Fibroblast of upper back skin (primary cell): ENCODE measurements at places on chromosomes 11 and 22.

DNA sequence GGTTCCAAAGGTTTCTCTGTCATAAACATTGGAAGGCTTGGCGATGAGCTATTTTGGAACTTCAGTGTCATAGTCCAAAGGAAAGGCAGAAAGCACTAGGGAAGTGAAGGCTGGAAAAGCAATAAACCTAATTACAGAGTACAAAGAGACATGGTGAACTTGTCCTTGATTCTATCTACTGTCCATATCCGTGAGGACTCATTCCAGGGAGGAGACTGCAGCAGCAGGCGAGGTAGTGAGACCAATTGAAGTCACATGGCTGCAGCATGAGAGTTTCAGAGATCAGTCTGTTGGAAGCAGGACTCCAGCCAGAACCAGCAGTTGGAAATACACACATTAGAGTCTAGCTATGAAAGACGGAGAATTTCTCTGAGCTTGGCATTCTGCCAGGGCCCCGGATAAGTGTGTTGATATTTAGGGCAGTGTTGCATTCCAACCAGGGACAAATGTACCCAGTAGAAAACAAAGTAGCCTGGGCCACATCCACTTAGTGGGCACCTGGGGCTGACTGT lies 54.1 kb upstream of the ARHGAP42 start:
- DNase-seq, result peak; percentile 21

DNA sequence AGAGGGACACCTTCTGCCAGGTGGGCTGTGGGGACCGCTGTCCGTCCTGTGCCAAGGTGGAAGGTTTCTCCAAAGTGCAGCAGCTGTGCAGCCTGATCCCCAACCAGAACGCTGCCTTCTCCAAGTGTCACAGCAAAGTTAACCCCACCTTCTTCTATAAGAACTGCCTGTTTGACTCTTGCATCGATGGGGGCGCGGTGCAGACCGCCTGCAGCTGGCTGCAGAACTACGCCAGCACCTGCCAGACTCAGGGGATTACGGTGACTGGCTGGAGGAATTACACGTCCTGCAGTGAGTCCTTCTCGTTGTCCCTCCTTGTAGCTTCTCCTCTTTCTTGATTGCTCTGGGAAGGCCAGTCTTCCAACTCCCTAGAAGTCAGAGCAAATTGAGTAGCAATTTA lies 44.8 kb downstream of the TECTA start:
- DNase-seq, result no peak

DNA sequence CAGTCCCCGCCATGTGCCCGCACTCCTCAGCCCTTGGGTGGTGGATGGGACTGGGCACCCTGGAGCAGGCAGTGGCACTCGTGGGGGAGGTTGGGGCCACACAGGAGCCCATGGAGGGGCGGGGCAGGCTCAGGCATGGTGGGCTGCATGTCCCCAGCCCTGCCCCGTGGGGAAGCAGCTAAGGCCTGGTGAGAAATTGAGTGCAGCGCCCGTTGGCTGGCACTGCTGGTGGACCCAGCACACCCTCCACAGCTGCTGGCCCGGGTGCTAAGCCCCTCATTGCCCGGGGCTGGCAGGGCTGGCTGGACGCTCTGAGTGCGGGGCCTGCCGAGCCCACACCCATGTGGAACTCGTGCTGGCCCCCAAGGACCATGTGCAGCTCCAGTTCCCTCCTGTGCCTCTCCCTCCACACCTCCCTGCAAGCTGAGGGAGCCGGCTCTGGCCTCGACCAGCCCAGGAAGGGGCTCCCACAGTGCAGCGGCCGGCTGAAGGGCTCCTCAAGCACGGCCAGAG lies 16.1 kb downstream of the OR5B3 start:
- no peak for DNase-seq

DNA sequence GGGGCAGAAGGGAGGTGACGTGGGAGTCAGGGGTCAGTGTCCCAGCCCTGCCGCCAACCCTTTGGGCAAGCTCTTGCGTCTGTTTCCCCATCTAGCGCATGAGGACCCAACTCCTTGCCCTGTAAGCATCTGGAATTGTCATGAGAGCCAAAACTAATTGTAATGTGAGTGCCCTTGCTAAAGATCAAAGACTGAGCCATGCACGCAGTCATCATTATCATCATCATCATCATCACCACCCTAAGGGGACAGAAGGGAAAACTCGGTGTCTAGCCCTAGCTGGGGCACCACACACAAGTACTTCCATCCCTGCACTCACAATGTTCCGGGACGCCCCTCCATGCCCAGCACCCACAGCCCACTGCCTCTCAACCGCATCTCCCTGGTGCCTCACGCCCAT lies 2.5 kb downstream of the LIF start:
- no peak for DNase-seq

GRCh38 chr11:77142091-77142975 lies 14.3 kb downstream of the MYO7A start:
- DNase-seq, result no peak

DNA sequence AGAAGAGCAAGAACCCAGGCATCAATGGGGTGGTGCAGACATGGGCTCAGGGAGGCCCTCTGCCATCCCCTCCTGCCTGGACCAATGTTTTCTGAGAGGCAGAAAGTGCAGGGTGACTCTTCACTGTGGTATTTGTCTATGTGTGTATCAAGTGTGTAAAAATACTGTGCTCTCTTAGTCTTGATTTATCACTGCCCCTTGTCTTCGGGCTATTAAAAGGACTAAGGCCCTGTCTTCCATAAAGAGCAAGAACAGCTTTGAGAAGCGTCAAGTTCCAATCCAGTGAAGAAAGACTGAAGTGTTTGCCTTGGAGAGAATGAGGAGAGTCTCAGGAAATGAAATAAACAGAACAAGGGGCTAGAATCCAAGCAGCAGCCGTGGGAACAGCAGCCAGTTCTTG lies 14.4 kb downstream of the PRSS23 start:
- peak; percentile 87 for DNase-seq

- no peak for DNase-seq
These were observed 41.0 kb downstream of the CLPB start for GRCh38 chr11:72393303-72393702.

DNA sequence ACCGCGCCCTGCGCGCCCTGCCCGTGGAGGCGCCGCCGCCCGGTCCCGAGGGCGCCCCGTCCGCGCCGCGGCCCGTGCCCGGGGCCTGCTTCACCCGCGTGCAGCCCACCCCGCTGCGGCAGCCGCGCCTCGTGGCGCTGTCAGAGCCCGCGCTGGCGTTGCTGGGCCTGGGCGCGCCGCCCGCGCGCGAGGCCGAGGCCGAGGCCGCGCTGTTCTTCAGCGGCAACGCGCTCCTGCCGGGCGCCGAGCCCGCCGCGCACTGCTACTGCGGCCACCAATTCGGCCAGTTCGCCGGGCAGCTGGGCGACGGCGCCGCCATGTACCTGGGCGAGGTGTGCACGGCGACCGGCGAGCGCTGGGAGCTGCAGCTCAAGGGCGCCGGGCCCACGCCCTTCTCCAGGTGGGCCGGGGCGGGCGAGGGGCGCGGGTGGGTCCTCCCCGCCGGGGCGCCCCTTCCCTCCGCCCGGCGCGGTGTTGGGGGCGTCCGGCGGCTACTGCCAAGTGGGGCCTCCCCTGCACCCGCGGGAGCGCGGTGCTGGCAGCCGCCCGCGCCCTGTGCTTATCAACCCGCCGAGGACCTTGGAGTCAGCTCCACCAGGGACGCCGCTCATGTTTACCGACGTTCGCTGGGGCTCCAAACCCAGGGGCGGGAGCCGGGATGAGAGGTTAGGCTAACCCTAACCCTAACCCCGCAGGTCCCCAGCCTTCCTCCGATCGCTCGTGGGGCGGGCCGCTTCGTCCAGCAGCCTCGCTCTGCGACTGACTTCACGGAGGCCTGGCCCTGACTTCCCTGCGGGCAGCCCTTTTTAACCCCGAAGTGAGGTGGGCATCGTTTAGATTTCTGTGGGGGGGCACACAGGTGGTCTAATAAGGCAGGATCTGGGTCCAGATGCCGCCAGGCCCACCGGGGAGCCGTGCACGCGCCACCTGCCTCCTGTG lies 649 bp downstream of the SELENOO start:
- DNase-seq, result no peak

DNA sequence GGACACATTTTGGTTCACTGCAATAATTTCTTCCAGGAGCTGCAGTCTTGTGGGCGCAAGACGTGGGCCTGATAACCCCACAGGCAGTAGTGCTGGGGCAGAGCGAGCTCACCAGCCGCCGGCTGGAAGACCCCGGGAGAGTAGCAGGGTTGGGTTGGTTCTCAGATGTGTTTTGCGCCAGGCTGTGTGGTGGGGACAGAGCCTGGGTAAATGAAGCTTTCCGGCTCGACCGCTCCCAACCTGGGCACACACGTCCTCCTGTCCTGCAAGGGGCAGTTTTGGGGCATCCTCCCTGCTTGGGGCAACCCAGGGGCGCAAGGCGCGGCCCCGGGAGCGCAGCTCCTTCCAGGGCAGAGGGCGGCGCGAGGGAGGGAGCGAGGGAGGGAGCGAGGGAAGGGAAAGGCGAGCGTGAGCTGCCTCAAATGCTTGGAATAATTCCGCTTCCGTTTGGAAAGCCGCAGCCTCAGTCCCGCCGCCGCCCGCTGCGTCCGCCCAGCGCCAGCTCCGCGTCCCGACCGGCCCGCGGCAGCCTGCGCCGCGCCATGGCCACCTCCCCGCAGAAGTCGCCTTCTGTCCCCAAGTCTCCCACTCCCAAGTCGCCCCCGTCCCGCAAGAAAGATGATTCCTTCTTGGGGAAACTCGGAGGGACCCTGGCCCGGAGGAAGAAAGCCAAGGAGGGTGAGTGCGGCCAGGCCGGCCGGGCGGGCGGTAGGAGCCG lies at the start of gene PARVA:
TSS of gene PARVA (plus strand) at position 466 of the 718 bp plus-strand sequence. CDS start at position 543, 77 bp downstream.
- DNase-seq, result peak; percentile 89

DNA sequence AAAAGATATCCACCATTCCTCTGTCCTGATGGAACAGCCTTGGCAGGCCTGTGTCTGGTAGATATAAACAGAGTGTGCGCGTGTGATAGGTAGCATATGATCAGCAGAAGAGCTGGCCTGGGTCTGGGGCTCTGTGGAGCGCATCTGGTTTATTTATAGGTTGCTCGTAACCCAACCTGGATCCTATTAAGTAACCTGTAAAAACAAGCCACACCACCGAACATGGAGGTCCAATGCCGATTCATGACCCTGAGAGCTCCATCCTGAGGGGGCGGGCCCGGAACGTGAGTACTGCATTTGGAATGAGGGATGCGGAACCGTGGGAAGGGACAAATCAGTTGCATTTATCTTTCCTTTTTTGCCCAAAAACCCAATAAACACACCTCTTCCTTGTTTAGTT lies 31.9 kb upstream of the APOL5 start:
- no peak for DNase-seq

DNA sequence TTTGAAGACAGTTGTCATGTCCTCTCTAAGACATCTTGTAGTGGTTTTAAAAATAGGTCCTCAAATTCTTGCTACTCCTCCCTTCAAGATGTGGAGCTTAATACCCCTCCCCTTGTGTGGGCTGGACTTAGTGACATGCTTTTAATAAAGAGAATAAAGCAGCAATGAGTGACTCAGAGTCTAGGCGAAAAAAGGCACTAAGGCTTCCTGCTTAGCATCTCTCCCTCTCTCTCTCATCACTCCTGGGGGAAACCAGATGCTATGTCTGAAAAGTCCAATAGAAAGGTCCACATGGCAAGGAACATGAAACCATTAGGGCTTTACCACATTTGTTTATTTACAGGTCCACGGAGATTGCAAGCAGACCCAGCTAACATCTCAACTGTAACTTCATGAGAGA lies 11.7 kb downstream of the SERGEF start:
- peak; percentile 48 for DNase-seq

DNA sequence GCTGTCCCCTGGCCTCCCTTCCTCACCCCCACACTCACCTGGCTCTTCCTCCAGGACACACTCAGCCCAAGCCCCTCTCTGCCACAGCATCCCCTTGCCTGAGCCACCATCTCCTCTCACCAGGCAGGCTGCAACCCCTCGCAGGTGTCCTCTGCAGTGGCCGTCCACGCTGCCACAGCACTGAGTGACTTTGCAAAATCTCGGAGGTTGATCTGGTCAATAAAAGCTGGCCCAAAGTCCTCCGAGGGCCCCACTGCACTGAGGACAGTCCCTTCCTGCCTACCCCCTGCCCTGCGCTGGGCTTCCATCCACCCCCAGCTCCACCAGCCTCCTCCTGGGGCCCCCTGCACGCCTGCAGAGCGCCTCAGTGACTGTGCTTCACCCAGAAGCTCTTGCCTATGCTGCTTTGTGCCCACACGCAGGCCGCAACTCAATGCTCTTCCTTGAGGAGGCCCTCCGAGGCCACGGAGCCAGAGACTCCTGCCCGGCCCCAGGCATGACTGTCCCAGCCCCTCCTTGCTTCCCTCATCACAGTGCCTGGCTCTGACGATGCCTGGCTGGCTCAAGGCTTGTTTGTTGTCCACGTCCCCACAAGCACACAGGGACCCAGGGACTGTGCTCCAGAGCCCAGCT lies 30.8 kb upstream of the SLC22A12 start:
- DNase-seq, result no peak

- peak; percentile 64 for DNase-seq
These were observed 1.0 kb upstream of the RELA start for GRCh38 chr11:65663639-65664200.

GRCh38 chr22:36036167-36036624 lies 7.6 kb upstream of the RBFOX2 start:
- DNase-seq, result no peak

DNA sequence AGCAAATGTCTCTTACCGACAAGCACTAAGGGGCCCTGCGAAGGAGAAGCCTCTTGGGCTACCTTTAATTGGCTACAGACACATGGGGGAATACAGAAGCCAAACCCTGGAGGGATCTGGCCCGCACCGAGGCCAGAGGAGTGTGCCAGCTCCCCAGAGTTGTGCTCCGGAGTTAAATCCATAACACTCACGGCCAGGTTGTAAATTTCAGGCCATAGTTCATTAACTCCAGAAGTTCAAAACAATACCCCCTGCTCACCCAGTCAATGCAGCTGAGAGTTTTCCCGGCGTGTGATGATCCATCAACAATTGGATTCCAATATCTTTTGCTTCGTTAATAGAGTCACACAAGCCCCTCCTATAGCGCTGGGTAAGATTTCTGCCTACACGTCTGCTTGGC lies 371.5 kb downstream of the NXPE2 start:
- no peak for DNase-seq

DNA sequence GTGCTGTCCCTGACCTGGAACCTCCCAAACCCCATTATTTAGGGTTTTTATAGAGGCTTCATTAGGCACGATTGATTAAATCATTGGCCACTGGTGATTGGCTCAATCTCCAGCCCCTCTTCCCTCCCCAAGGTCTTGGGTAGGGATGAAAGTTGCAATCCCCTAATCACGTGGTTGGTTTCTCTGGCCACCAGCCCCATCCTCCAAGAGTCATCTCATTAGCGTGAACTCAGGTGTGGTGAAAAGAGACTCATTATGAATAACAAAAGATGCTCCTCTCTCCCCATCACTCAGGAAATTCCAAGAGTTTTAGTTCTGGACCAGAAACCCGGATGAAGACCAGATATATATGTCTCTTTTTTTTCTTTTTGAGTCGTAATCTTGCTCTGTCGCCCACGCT lies 7.6 kb upstream of the MARK2 start:
- DNase-seq, result no peak

- DNase-seq, result no peak
These were observed 9.0 kb downstream of the IGLL5 start for GRCh38 chr22:22896601-22897000.

- peak; percentile 1 for DNase-seq
These were observed 830.4 kb upstream of the FAT3 start for GRCh38 chr11:91394073-91394726.
